HTR-8/SVneo (cell line): ENCODE measurements at places on chromosomes 16 and 17.

GRCh38 chr16:67311607-67312488, 14.7 kb downstream of the KCTD19 start:
- peak; percentile 97 for DNase-seq

DNA sequence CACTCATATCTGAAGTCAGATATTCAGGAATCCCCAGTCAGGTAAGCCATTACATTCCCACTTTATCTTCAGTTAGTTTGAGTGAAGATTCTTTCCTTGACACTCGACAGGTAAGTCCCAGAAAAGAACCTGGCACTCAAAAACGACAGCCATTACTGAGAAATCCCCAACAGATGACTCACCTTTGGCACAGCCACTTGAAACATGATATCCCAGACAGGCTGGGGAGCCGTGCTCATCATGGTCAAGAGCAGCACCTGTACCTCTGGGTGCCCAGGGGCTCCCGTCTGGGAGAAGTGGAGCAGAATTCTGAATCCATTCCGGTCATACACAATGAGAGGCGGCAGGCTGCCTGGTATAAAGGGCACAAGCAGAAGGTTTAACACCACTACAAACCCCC, 16.8 kb upstream of the COG7 start:
- no peak for DNase-seq

GRCh38 chr16:5349670-5350517, 252.3 kb upstream of the EEF2KMT start:
- no peak for DNase-seq

- no peak for DNase-seq
Observed at GRCh38 chr16:56324406-56324805, 100.9 kb downstream of the AMFR start.

- peak; percentile 77 for DNase-seq
Observed at GRCh38 chr17:45852535-45853297, 8.0 kb downstream of the SPPL2C start.

- DNase-seq: no peak
Observed at GRCh38 chr17:57665128-57665527, 80.0 kb downstream of the CCDC182 start.

GRCh38 chr17:1755252-1755826, 6.5 kb upstream of the SERPINF1 start:
- DNase-seq: no peak

GRCh38 chr16:50209546-50210265, 56.6 kb downstream of the TENT4B start:
- DNase-seq: no peak

DNA sequence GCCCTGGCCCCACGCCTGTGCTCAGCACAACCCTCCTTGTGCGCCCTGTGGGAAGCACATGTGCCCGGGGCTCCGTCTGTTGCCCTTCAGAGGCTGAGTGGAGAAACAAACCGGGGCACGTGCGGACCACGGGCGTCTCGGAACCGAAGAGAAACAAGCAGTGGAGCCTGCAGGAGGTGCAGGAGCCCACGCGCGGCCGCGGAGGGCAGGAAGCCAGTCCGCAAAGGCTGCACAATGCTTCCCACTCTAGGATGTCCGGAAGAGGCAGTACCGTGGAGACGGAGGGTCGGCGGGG, 75.5 kb upstream of the GNG13 start:
- DNase-seq: no peak

DNA sequence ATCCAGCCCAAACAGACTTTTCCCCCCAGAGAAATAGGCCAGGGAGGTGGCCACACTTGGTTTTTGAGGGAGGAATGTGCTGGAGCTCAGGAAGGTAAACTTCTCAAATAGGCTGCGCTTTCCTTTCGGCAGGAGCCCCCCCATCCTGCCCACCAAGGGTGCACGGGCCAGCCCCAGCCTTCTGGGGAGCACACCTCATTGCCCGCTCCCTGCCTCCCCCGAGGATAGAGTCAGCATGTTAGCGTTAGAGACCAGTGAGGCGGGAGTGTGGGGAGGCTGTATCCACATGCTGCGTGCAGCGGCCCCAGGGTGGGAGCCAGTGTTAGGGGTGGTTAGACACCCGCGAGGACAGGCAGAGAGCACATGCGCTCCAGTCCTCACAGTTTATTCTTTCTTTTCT, 42.3 kb downstream of the PIPOX start:
- no peak for DNase-seq

- no peak for DNase-seq
Observed at GRCh38 chr16:67245674-67246080, 1.6 kb downstream of the FHOD1 start.

GRCh38 chr17:59669411-59669810, 37.8 kb downstream of the PTRH2 start:
- DNase-seq: no peak

DNA sequence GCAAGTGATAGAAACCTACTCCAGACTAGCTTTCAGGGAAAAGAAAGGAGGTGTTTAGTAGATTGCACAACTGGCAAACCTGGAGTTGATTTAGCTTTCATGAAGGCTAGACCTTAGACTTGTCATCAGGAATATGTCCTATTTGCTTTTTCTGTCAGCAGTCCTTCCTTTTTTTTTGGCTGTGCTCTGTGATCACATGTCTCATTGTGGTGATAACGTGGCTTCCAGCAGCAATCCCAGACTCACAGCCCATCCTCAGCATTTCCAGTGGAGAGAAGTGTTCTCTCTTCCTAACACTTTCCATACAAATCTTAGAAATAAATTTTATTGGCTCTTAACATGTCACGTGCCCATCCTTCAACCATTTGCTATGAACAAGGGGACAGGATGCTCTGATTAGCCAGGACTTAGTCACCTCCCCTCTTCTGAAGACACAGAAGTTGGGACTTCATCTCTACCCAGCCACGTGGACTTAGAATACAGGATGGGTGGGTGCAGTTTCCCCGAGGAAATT, 74.7 kb downstream of the CDH13 start:
- no peak for DNase-seq

DNA sequence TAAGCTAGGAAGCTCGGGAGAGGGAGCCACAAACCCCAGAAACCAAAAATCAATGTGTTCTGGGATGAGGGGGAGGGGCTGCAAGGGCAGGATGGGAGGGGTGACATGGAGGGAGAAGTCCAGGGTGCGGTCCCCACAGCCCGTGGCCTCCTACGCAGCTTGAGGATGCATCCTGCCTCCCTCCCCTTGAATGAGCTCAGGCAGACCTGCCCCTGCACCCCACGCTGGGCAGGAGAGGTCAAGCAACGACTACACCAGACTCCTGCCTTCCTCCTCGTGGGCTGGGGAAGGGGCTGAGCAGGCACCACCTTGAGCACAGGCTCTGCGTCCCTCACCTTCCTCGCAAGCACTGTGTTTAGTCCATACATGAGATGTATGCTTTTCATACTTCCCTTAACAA, 3.9 kb downstream of the ANKRD13B start:
- no peak for DNase-seq

GRCh38 chr17:54124456-54124855, 301.7 kb downstream of the KIF2B start:
- DNase-seq: no peak

GRCh38 chr16:68257906-68258800, 6.2 kb upstream of the SLC7A6 start:
- DNase-seq: peak; percentile 68

DNA sequence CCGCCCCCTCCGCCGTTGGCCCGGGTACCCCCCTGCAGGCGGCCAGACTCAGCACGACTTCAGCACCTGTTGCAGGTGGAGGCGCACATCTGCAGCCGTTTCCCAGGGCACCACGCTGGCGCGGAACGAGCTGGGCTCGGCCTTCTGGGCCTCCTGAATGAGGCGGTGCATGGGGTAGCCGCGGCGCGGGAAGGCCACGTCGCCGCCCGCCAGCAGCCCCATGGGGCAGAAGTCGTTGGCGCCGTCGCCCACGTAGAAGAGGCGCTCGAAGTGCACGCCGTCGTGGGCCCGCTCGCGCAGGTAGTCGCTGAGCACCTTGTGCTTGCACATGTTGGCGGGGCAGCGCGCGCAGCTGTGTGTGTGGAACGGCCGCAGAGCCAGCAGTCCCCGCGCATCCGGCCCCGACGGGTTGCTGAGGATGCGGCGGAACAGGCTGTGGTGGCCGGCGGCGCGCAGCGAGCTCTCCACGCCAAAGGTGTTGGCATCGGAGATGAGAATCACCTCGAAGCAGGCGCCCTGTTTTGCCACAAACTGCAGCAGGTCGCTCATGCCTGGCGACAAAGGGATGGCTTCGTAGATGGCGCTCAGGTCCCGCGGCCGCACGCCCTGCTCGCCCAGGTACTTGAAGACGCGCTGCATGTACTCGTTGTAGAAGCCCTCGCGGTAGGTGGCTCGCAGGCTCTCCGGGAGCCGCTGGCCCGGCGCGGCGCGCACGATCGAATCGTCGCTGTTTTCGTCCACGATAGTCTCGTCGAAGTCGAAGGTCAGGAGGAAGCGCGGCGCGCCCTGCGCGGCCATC, 6.2 kb downstream of the PHOSPHO1 start:
- DNase-seq: no peak

GRCh38 chr17:43660816-43661493, 767 bp downstream of the MEOX1 start:
- DNase-seq: no peak

DNA sequence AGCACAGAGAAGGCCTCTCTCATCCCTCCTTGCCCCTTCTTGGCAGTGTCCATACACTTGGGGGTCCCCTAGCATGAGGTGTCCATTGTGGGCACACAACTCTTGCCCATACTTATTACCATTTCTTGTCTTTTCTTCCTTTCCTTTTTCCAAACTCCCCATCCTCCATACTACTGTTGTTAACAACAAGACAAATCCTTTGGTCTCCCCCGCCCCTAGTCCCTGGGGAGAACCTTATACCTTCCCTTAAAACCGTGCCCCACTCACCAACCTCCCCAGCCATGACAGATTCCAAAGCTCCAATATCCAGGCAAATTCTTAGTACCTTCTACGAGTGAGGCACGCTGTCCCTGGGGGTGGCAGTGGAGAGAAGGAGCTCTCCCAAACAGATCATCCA, 82.9 kb downstream of the GAS7 start:
- no peak for DNase-seq
